ENCODE measurements at places on chromosomes 2 and 18.

DNA sequence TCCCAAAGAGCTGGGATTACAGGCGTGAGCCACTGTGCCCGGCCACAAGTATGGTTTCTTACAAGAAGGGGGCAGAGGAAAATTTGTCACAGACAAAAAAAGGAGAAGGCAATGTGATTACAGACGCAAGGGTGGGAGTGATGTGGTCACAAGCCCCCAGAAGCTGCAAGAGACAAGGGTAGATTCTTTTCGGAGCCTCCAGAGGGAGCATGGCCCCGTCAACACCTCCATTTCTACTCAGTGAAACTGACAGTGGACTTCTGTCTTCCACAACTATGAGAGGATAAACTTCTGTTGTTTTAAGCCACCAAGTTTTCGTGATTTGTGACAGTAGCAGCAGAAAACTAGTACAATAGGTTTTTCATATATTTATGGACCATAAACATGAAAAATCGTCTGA lies 2.1 kb upstream of the TCF7L1 start:
- DNase-seq = peak; percentile 27

DNA sequence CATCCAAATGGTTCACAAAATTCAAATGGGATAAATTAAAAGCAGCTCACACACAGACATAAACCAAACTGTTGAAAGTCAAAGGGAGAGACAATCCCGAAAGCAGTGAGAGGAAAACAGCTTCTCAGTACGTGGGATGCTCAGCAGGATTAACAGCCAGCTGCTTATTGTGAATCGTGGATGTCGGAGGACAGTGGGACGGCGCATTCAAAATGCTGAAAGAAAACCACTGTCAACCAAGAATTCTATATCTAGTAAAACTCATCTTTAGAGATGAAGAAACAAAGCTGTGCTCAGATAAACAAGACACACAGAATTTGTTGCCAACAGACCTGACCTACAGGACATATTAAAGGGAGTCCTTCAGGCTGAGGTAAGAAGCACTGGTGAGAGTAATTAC lies 102.9 kb downstream of the NFATC1 start:
- no peak for DNase-seq

DNA sequence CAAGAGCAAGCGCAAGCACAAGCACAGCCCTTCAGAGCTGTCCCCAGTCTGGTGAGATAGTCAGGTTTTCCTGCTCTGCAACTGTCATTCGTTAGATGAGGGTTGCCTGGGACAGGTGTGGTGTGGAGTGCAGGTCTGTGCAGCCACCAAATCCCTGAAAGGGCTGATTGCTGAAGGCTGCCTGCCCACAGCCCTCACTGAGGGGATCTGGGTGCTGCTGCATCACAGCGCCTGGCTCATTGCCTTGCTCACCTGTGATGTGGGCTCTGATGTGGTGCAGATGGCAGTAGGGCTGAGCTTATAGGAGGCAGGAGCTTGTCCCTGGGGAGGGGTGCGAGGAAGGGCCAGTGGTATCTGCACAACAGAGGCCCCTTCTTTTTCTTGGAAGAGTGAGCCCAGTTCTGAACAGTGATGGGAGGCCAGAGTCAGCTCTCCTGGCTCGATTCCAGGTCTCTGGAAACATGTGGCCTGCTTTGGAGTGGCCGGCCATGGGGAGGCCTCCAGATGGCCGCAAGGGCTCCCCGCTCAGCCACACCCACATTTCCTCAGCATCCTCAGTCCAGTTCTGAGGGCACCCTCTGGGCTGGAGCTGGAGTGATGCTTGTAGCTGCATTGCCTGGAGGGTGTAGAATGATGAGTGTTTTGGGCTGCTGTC lies 11.4 kb downstream of the UBE2F start:
- no peak for DNase-seq

DNA sequence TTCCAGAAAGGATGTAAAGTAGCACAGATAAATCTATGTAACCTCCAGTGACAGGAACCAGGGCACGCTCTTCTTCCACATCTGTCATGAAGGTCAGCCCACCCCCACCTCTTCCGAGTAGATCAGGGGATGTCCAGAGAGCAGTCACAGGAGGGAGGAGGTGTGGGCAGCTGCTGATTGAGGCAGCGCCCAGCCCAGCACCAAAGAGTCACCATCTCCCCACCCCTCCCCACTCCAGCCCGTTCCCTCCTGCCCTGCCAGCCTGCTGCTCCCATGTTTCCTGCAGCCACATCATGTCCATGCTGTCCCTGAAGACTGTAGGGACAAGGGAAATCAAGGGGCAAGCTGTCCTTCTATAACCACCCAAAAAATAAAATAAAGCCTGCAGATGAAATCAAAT lies 269.8 kb downstream of the BCL11A start:
- no peak for DNase-seq

GRCh38 chr2:18552351-18553077 lies 7.9 kb downstream of the RDH14 start:
- DNase-seq = peak; percentile 79

DNA sequence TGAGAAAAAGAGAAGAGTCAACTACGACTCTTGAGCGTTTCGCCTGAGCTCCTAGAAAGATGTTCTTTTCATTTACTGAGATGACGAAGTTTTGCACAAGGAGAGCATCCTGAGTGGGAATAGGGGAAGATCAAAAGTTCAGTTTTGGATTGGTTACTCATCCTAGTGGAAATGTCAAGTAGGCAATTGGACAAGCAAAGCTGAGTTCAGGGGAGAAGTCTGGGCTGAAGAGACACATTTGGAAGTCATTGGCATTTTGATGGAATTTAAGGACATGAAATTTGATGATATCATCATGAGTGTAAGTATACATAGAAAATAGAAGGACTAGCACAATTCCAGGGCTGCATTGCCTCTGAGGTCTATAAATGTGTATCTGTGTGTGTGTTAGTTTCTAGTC lies 416.6 kb downstream of the RAD51AP2 start:
- no peak for DNase-seq

GRCh38 chr18:62323483-62324180 lies 1.5 kb upstream of the TNFRSF11A start:
- DNase-seq = no peak

GRCh38 chr18:59961070-59961469 lies 61.3 kb downstream of the PMAIP1 start:
- DNase-seq = no peak
